Natural killer cell treated with Interleukin-12 subunit alpha and Interleukin-12 subunit beta and Interleukin-15 and Interleukin-18, amount 100 ng/mL, for 72 hours (primary cell): ENCODE measurements at places on chromosomes 7 and 10. TPM values are rescaled to one million over a fixed set of nuclear protein-coding genes. Genes with fewer than 3 reads are reported as not detected.

- no peak for DNase-seq
Measured at GRCh38 chr10:61503051-61503450, 49.9 kb upstream of the TMEM26 start.

Gene PHF14
- 52.3 TPM for total RNA-seq

DNA sequence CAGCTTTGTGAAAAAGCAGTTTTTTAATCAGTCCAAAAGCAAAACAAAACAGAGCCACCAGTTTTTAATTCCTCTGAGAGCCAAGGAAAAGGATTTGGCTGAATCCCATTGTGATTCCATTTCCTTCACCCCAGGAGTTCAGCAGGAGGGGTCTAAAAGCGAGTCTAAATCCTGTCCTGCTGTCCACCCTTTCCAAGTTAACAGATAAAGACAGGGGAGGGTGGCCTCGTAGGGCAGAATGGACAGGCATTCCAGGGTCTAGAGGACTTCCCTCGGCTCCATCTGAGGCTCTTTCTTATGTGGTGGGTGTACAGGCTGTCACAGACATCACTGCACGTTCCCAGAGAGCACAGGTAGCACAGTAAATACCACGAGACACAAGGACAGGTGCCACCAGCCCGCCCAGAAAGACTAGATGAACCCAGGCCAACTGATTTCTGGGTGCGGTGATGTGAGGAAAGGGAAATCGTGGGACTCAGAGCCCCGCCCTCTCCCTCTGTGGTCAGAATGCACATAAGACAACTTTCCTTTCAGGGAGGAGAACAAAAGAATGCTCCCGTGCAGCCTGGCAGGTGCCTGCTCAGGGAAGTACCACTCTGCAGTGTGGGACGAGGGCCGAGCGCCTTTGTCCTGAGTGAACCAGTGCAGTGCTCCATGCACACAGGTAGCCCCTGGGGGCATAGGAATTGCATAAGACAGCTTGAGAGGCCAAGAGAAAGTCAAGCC is 119.7 kb downstream of the ABLIM1 start:
- no peak for DNase-seq

GRCh38 chr10:115975506-115975905 is 297.5 kb downstream of the GFRA1 start:
- DNase-seq, result no peak
